Ecto neural progenitor cell (in vitro differentiated cells): ENCODE measurements at places on chromosomes 6 and 20.

DNA sequence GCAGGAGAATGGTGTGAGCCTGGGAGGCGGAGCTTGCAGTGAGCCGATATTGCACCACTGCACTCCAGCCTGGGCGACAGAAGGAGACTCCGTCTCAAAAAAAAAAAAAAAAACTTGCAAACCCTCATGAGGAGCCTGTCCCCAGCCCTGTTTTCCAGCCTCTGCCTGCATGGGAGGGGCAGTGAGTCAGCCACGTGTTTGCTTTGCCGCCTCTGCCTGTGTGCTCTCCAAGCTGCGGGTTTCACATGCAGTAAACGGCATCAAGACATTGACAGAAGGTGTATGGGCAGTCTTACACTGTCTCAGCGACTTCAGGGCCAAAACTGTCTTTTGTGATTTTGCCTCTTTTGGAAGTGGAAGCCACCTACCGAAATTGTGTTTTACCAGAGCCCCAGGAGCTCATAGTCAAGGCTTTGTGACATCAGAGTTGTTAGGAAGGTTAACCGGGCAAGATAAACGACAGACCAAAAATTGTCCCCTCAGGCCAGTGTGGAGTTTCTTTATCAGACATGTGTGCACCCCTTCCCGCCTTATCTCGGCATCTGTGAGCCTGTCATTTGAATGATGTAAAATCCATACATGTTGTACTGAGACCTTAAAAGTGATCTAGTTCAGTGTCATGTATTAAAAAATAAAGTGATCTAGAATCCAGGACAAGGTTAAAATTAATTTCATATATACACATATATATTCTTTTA, 52.9 kb downstream of the RPP40 start:
- DNase-seq, result no peak

DNA sequence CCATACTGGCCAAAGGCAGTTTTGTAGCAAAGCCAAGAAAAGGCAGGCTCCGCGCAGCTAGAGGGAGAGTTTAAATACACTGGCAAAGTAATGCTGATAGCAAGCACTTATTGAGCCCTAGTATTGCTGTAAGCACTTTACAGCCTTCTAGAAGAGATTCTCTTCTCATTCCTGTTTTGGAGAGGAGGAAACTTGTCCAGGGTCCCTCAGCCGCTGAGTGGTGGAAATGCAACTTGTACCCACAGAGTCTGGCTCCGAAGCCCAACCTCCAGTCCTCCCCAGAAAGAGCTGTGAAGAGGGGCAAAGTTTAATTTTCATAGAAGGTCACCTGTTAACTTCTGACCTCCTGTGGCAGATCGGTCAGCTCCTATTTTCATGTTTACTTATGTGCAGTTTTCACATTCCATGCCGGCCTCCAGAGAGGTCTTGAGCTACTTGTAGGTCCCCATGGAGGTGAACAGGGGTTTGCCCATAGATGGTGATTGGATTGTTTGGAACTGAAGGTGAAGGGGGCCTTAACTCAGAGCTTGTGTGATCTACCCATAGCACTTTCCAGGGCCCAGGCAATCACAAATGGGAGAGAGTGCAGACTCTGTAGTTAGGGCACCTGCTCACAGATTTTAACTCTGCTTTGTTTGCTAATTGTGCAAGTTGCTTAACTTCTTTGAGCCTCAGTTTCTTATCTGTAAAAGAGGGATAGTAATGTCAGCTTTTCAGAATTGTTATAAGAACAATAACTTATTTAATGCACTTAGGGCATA, 70.7 kb downstream of the LYRM2 start:
- DNase-seq, result no peak

GRCh38 chr6:70823651-70824050, 133.2 kb downstream of the B3GAT2 start:
- DNase-seq, result no peak

DNA sequence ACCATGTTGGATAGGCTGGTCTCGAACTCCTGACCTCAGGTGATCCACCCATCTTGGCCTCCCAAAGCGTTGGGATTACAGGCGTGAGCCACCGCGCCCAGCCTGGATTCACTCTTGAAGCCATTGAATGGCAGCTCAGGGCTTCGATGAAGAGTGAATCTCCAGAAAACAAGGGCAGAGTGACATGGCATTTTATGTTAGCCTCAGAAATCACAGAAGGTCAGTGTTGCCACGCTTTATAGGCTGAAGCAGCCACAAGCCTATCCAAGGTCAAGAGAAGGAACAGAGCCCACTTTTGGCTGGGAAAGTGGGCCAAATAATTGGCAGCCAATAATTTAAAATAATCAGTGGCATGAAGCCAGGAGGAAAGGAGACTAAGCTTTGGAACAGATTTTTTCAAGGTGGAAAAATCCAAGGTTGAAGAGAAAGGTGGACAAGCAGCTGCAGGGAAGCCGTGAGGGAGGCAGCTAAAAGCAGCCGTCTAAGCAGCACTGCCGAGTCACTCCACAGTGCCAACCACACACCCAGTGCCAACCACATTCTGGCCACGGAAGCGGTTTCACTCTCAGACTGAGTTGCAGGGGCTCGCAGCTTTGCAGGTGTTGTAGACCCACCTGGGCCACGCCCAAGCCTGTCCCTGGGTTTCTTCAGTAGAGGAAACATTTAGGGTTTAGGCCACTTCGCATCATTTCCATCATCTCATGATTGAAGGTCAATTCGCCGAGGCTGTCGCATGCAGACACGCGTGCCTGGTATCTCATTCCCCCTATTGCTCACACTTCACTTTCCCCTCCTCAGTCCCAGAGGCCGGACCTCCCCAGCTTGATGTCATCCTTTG, 17.4 kb upstream of the AVP start:
- no peak for DNase-seq

DNA sequence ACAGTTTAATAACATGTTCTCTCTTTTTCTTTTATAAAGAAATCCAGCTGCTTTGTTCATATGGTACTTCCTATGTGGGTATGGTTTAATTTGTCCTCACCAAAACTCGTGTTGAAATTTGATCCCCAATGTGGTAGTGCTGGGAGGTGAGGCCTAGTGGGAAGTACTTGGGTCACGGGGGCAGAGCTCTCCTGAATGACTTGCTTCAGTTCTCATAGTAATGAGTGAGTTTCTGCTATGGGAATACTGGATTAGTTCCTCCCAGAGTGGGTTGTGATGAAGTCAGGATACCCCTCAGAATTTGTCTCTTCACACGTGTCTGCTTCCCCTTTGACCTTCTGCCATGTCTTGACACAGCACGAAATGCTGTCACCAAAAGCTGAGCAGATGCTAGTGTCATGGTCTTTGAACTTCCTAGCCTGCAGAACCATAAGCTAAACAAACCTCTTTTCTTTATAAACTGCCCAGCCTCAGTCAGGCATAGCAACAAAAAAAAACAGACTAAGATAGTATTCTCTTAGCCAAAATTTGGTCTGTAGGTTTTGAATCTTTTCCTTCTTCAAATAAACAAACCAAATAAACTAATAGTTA, 87.8 kb upstream of the HS3ST5 start:
- no peak for DNase-seq

- DNase-seq, result no peak
Observed at GRCh38 chr20:12229891-12230290, 312.2 kb downstream of the BTBD3 start.

- no peak for DNase-seq
Observed at GRCh38 chr6:136403110-136403980, 113.7 kb upstream of the BCLAF1 start.

DNA sequence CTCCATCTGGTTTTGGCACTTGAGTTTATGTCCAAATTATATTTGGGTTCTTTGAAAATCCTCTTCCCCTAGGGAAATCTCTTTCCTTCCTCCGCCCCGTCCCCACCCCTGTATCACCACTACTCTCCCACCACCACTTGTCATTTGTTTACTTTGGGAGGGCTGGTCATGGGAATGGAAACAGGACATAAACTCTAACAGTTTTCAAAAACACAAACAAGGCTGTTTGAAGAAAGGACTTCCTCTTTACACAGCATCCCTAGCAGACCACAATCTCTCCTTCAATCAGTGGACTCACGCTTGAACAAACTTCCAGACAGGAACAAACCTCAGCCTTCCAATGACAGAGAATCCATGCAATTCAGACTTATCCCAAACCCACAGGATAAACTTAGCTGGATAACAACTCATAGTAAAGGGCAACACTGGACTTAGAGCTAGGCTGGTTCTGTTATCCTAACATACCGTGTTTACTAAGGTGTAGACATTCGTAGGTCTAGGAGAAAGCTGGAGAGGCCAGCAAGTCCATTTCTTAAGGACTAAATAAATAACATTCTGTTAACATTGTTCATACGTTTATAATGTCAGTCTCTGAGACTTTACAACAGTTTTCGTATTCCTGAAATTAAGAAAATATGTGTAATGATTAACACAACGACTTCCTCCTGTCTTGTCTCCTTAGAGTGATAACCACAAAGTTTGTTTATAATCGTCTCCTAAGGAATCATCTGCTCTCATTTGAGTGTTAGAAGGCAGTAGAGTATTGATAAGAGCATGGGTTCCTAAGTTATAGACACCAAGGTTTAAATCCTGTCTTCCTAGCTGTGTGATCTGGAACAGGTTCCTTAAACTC, 44.1 kb upstream of the CTAGE9 start:
- DNase-seq, result no peak

DNA sequence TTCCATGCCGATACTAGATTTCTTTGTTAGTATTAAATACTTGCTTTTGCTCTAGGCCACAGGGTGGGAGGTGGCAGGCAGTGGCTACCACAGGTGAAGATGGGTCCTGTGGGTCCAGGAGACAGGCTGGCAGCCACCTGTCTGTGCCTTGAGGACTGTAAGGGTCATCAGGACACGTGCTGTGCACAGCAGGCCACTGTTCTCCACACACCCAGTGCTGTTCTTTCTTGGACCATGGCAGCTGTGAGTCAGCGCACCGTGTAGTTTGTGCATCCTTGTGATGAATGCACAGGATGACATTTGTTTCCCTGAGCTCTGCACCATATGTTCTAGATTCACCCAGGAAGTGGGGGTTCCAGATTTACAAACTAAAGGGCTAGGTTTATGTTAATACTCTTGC, 317.0 kb downstream of the ZFAND3 start:
- DNase-seq, result no peak

GRCh38 chr20:9306521-9306920, 207.9 kb upstream of the LAMP5 start:
- no peak for DNase-seq
